Activated naive CD8-positive, alpha-beta T cell treated with anti-CD3 and anti-CD28 coated beads, Interleukin-2, amount 10 ng/mL, durations not matched to agents 7 days and 5 days (primary cell): ENCODE measurements at places on chromosomes 2 and 18.
A peak's percentile ranks its signal among the peaks of the same experiment; 100 is the strongest.

- H3K36me3 ChIP-seq = no peaks in the 10 kb centered on the region
- peaks cover 15% of the 10 kb centered on the region for H3K27me3 ChIP-seq
- H3K4me1 ChIP-seq = peaks cover 18% of the 10 kb centered on the region
- no peak for DNase-seq
- H3K4me3 ChIP-seq = no peak overlapping the region
Observed at GRCh38 chr2:105470979-105471378, 72.1 kb upstream of the FHL2 start.

GRCh38 chr2:229267080-229267479 is 4.0 kb downstream of the PID1 start:
- H3K36me3 ChIP-seq = no peaks in the 10 kb centered on the region
- peaks cover 18% of the 10 kb centered on the region for H3K27me3 ChIP-seq
- H3K27ac ChIP-seq = no peak overlapping the region
- H3K4me1 ChIP-seq = no peaks in the 10 kb centered on the region
- H3K4me3 ChIP-seq = no peak overlapping the region

DNA sequence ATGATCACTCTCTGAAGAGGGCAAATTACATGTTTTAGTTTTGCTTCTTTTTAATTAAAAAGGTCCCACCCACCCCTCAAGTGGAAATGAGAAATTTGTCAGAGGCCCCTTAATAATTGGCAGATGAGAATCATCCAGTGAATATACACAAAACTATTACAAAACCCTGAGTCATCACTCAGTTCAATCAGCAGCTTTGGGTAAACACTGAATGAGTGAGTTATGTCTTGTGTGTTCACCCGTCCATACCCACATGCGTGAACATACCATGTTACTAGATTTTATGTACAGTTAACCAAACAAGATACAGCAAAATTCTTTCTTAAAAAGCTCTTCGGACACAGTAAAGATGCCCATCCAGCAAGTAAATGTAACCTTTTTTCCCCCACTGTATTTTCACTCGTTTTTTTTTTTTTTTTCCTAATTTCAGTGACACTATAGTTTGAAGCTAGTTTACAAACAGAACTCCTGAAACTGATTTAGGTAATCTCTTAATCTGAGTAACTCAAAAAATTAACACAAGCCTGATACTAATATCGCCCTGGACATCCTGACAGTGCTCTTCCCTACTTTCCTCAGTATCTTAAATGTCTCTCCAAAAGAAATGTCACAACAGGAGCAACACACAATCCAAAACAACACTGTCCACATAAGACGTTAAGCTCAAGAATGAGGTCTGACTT is 1.4 kb downstream of the PSME4 start:
- peaks cover 24% of the 10 kb centered on the region for H3K36me3 ChIP-seq
- no peak for DNase-seq
- peak overlapping the region; percentile 88 for H3K4me3 ChIP-seq
- H3K4me1 ChIP-seq = peaks cover 39% of the 10 kb centered on the region
- H3K27me3 ChIP-seq = no peaks in the 10 kb centered on the region

GRCh38 chr2:12300927-12301326 is 415.8 kb upstream of the TRIB2 start:
- no peaks in the 10 kb centered on the region for H3K27me3 ChIP-seq
- H3K36me3 ChIP-seq = peaks cover 9% of the 10 kb centered on the region
- no peak overlapping the region for H3K4me3 ChIP-seq
- DNase-seq = no peak
- no peak overlapping the region for H3K27ac ChIP-seq

GRCh38 chr2:10935953-10936942 is 24.5 kb downstream of the KCNF1 start:
- DNase-seq = no peak
- no peak overlapping the region for H3K27ac ChIP-seq
- H3K4me3 ChIP-seq = no peak overlapping the region
- H3K27me3 ChIP-seq = peaks cover 4% of the 10 kb centered on the region
- no peaks in the 10 kb centered on the region for H3K4me1 ChIP-seq
- peaks cover 2% of the 10 kb centered on the region for H3K36me3 ChIP-seq

GRCh38 chr2:224638301-224638823 is 53.2 kb upstream of the CUL3 start:
- no peaks in the 10 kb centered on the region for H3K27me3 ChIP-seq
- H3K4me1 ChIP-seq = peaks cover 5% of the 10 kb centered on the region
- DNase-seq = no peak
- H3K4me3 ChIP-seq = no peak overlapping the region

DNA sequence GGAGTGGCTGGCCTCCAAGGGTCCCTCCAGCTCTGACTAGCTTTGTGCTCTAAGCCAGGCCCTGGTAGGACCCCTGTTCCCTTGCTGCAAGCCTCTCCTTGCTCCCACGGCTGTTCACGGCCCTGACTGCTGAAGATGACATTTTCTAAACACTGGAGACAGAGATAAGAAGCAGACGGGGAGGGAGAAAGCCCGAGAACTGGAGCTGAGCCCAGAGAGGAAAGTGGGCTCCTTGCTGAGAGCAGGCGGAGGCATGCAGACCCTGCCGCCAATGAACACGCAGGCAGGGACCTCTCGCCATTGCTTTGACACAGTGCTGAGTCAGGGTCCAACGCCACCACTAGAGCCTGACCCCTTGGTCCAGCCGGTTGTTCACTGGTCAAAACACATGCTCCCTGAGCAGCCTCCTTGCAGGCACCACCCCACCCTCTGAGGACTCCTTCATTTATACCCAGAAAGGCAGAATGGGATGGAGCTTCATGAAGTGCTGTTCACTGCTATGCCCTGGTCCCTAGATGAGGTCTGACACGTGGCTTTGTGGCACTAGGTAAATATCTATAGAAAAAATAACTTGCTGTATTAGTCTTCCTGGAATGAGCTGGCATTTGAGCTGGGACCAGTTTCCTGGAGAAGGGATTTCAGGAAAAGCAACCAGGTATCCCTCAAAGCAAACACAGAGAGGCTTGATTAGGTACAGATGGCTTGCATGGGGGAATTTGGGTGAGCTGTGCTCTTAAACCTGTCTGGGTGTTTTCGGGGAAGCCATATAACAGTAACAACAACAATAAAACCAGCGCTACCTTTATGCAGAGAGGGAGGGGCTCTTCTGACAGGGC is 65.7 kb downstream of the MCFD2 start:
- no peak overlapping the region for H3K27ac ChIP-seq
- H3K4me3 ChIP-seq = no peak overlapping the region
- no peak for DNase-seq
- H3K27me3 ChIP-seq = peaks cover 9% of the 10 kb centered on the region
- H3K4me1 ChIP-seq = no peaks in the 10 kb centered on the region

DNA sequence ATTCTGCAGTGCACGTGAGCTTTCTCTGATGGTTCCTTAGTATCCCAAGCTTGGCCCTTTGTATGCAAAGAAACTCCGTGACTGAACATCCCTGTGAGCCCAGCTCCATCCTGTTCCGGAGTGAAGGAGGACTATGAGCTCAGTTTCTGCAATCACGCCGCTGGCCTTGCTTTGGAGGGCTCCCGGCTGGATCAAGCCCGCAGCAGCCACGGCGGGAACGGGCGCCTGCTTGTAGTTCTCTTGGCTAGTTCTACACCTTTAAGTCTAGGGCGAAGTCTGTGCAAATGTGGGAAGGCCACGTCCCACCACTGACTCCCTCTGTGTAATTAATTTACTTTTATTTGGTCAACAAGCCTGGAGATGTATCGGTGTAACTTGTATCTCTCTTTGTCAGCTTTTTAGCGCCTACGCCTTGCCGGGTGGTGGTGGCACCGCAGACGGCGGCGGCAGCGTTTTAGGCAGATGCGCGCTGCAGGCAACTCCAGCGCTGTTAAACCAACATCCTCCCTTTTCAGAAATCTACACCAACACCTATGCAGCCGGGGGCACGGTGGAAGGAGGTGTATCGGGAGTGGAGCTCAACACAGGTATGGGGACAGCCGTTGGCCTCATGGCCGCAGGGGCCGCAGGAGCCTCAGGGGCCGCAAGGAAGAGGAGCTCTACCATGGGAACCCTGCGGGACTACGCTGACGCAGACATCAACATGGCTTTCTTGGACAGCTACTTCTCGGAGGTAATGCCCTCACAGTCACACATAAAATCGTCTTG is 34.3 kb downstream of the DSG4 start:
- no peaks in the 10 kb centered on the region for H3K36me3 ChIP-seq
- no peaks in the 10 kb centered on the region for H3K27me3 ChIP-seq
- H3K4me3 ChIP-seq = no peak overlapping the region

DNA sequence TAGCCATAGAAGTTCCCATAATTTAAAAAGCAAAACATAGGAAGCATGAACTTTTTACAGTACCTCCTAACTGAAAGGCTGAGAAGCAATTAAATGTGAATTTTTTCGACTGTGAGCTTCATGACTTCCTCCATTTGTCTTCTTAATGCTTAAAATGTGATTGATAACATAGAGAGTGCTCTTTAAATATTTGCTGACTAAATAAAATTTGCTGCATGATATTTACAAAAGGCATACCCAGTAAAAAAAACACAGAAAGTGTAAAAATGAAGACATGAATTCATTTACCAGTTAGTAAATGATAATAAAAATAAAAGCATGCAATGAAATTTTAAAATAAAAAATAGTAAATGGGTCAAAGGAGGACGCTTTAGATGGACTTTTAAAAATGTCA is 21.9 kb downstream of the STAT4 start:
- DNase-seq = no peak
- peak overlapping the region; percentile 90 for H3K27ac ChIP-seq
- peak overlapping the region; percentile 69 for H3K4me3 ChIP-seq
- H3K27me3 ChIP-seq = no peaks in the 10 kb centered on the region

DNA sequence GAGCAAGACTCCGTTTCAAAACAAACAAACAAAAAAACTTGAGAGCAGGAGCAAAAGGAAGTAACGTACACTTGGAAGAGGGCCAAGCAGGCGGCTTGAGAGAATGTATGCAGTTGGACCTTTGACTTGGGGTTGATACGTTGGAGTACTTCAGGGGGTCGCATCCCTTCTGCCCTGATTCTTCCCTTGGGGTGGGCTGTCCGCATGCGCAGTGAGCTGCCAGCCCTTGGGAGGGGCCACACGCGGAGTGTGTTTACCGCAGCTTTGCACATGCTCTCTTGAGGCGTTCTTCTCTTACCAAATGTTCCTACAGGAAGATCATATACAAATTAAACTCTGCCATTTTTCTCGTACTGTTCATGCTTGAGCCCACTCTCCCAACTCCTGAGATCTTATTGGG is 38.1 kb upstream of the SOCS6 start:
- H3K36me3 ChIP-seq = no peaks in the 10 kb centered on the region

GRCh38 chr2:151638191-151638933 is 95.9 kb downstream of the NEB start:
- peaks cover 26% of the 10 kb centered on the region for H3K4me1 ChIP-seq
- H3K4me3 ChIP-seq = peak overlapping the region; percentile 77
- H3K36me3 ChIP-seq = peaks cover 5% of the 10 kb centered on the region

DNA sequence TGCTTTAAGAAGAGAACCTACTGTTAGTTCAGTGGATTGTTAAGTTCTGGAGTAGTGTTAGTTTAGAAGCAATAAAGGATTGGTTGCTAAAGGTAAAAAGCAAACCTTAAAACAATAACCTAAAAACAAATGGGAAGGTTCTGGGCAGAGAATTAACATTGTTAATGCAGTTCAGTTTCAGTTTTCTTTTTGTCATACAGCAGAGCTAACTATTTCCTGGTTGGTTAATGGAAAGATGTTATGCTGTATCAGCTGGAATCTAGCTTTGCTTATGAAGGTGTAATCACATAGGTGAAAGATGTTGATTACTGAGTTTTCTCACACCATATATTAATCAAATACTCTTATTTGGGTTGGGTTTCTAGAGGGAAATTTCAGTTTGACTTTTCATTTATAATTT is 23.8 kb downstream of the SMAD4 start:
- H3K36me3 ChIP-seq = peaks cover 15% of the 10 kb centered on the region
- peak overlapping the region; percentile 95 for H3K27ac ChIP-seq
- no peak for DNase-seq
- no peaks in the 10 kb centered on the region for H3K27me3 ChIP-seq

DNA sequence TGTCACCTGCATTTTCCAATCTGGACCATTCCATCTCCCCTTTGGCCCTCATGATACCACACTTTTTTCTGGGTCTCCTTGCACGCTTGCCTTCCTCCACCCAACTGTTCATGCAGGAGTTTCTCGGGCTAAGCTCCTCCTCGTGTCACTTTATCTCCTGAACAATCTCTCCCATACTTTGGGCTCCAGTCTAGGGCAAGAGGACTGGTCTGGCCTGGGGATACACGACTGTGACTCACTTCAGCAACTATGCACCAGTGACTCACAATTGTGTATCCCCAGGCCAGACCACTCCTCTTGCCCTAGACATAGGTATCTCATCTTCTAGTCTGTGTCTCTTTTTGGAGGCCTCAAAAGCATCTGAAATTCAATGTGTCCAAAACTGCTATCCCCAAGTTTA is 149.4 kb upstream of the PTPRM start:
- no peak overlapping the region for H3K27ac ChIP-seq
- no peaks in the 10 kb centered on the region for H3K4me1 ChIP-seq
- DNase-seq = no peak
- no peak overlapping the region for H3K4me3 ChIP-seq
- H3K36me3 ChIP-seq = no peaks in the 10 kb centered on the region

DNA sequence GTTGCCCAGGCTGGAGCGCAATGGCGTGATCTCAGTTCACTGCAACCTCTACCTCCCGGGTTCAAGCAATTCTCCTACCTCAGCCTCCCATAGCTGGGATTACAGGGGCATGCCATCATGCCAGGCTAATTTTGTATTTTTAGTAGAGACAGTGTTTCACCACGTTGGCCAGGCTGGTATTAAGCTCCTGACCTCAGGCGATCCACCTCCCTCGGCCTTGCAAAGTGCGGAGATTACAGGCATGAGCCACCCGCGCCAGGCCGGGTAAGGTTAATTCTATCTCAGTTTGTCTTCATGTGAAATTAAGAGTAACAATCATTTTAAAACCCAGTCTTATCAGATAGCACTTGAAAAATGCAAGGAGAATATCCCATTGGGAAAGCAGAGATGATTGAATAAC is 1681.7 kb upstream of the DDX18 start:
- no peaks in the 10 kb centered on the region for H3K27me3 ChIP-seq
- no peak overlapping the region for H3K4me3 ChIP-seq
- no peak overlapping the region for H3K27ac ChIP-seq
- H3K36me3 ChIP-seq = no peaks in the 10 kb centered on the region
- H3K4me1 ChIP-seq = no peaks in the 10 kb centered on the region

DNA sequence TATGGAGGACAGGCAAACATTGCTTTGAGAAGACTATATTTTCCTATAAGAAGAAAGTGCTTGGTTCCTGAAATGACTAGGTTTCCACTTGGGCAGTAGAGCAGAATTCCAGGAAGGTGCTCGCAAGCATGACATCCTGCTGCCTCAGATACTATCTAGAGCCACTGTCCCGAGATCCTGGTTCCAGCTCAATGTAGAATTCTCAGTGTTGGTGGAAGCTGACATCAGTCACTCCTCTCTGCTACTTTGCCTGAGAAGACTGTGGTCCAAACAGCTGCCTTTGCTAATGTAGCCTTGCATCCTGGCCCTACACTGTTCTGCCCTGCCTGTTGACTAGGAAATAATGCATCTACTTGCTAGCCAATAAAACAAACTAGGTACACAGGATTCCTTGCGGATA is 50.0 kb upstream of the ITGA6 start:
- no peak for DNase-seq
- H3K27me3 ChIP-seq = peaks cover 3% of the 10 kb centered on the region
- no peaks in the 10 kb centered on the region for H3K4me1 ChIP-seq

- H3K36me3 ChIP-seq = no peaks in the 10 kb centered on the region
- H3K4me3 ChIP-seq = no peak overlapping the region
- no peak overlapping the region for H3K27ac ChIP-seq
- H3K4me1 ChIP-seq = no peaks in the 10 kb centered on the region
- H3K27me3 ChIP-seq = no peaks in the 10 kb centered on the region
Observed at GRCh38 chr2:150646746-150647145, 159.3 kb upstream of the RND3 start.

GRCh38 chr18:77102259-77103040 is 30.1 kb downstream of the MBP start:
- H3K4me3 ChIP-seq = peak overlapping the region; percentile 79
- peaks cover 58% of the 10 kb centered on the region for H3K36me3 ChIP-seq
- peak overlapping the region; percentile 95 for H3K27ac ChIP-seq
- no peak for DNase-seq
- no peaks in the 10 kb centered on the region for H3K27me3 ChIP-seq
